ENCODE measurements at places on chromosomes 4 and X.

GRCh38 chr4:105147553-105148161 lies 981 bp downstream of the TET2 start:
- DNase-seq = peak; percentile 50

GRCh38 chr4:138967313-138967712 lies 48.3 kb upstream of the NOCT start:
- DNase-seq = no peak

DNA sequence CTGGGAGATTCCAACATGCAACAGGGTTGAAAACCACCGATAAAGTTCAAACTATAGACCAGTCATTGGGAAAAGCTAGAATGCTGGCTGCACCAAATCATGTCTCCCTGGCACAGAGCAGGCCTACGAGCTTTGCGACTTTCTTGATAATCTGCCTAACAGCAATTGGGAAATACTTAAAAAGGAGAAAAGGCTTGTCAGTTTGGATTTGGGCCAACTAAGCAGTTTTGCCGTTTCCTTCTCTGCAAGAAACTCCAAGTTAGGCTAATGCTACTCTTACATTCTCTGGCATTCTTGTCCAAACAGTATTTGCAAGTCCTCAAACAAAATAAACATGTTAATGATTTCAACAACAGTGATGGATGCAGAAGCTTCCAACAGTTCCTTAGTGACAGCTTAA lies 87.9 kb downstream of the PDK3 start:
- DNase-seq = no peak

DNA sequence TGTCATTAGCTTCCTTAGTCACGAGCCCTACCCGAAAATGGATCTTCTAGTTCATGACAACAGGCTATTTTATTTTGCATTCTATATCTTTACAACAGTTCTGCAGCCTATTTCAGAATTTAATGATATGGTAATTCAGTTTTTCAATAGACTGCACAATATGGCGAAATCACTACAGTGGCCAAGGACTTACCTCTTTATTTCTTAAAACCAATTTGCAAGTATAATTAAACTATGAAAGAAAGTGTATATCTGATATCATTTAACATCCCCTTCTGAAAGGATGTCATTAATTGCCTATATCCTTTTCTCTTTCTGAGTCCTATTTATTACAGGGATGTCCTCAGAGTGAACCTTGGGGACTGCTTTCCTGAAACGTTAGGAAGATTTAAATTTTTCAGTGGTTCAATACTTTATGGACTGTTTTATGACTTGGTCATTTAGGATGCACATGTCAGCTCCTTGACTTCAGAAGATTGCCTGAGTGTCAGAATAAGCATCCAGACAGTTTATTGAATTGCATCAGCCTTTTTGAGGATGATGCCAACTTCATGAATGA lies 190.8 kb upstream of the GEMIN8 start:
- DNase-seq = no peak

- DNase-seq = peak; percentile 65
These were observed 43.5 kb downstream of the CLOCK start for GRCh38 chr4:55503169-55503568.

- peak; percentile 52 for DNase-seq
These were observed 18.2 kb downstream of the PTTG2 start for GRCh38 chr4:37978248-37978924.

- DNase-seq = no peak
These were observed 33.7 kb upstream of the ANKRD50 start for GRCh38 chr4:124745985-124746801.

- peak; percentile 19 for DNase-seq
These were observed 127.1 kb upstream of the SLC4A4 start for GRCh38 chr4:71211748-71212147.

- DNase-seq = no peak
These were observed 16.9 kb downstream of the CWH43 start for GRCh38 chr4:49002931-49003330.

DNA sequence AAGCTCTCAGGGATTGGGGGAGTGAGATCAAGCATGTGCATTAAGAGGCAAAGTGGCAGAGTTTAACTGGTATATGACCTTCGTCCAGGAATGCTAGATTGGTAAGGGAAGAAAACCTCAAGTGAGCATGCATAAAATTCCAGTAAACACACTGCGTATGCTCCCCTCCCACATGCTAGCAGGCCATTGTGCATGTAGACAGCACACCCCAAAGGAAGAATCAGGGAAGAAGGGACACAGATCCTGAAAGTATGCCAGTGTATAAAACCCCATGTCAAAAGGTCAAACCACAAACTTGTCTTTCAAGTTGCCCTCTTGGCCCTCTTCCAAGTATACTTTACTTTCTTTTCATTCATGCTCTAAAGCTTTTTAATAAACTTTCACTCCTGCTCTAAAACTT lies 405.2 kb upstream of the CNKSR2 start:
- DNase-seq = peak; percentile 19
